ENCODE measurements at places on chromosomes 11 and 22.
A peak's percentile ranks its signal among the peaks of the same experiment; 100 is the strongest.

DNA sequence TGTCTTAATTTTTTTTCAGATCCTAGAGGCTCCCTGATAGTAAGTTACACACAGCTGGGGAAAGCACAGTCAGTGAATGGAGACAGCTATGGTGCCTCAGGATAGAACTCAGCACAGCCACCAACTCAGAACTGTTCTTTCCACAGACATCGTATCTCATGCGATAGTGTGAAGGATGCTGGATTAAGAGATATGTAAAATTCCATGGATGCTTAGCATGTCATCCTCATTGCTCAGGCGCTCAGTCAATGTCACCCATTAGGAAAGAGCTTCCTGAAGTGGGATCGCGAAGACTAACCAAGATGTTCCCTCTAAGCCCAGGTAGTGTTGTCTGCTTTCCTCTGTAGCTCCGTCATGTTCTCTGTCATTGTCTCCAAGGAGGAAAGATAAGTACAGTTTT lies 1000.4 kb downstream of the OPCML start:
- no peaks in the 10 kb centered on the region for H3K36me3 ChIP-seq
- no peak for DNase-seq
- H3K27me3 ChIP-seq = no peaks in the 10 kb centered on the region
- H3K4me3 ChIP-seq = no peak overlapping the region
- H3K27ac ChIP-seq = no peak overlapping the region

GRCh38 chr22:34797826-34798225 lies 268.1 kb upstream of the ISX start:
- H3K4me1 ChIP-seq = no peaks in the 10 kb centered on the region
- H3K4me3 ChIP-seq = no peak overlapping the region
- no peak overlapping the region for H3K27ac ChIP-seq
- no peak for DNase-seq

- no peak overlapping the region for H3K27ac ChIP-seq
- no peak overlapping the region for H3K4me3 ChIP-seq
- no peaks in the 10 kb centered on the region for H3K27me3 ChIP-seq
These were observed 58.4 kb upstream of the RCN1 start for GRCh38 chr11:32032478-32032877.

- no peaks in the 10 kb centered on the region for H3K4me1 ChIP-seq
- DNase-seq = no peak
- no peaks in the 10 kb centered on the region for H3K36me3 ChIP-seq
- H3K27me3 ChIP-seq = no peaks in the 10 kb centered on the region
These were observed 83.6 kb upstream of the CRTAM start for GRCh38 chr11:122754553-122755322.

DNA sequence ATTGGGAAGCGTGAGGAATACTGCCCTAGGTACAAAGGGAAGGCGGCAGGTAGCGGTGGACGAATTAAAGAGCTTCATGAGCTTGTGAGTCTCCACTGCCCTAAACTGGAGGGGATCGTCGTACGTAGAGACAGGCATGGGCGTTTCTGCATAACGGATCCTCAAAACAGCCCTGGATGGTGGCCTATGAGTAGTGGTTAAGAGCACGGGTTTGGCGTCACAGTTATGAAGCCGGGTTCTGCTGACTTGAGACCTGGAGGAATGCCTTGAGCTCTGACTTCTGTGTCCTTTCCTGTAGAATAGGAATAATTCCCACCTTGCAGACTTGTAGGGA lies 335 bp downstream of the TMEM138 start:
- H3K36me3 ChIP-seq = no peaks in the 10 kb centered on the region
- DNase-seq = no peak
- no peaks in the 10 kb centered on the region for H3K27me3 ChIP-seq
- H3K4me1 ChIP-seq = peaks cover 7% of the 10 kb centered on the region
- peak overlapping the region; percentile 93 for H3K27ac ChIP-seq
- H3K4me3 ChIP-seq = peak overlapping the region; percentile 82

DNA sequence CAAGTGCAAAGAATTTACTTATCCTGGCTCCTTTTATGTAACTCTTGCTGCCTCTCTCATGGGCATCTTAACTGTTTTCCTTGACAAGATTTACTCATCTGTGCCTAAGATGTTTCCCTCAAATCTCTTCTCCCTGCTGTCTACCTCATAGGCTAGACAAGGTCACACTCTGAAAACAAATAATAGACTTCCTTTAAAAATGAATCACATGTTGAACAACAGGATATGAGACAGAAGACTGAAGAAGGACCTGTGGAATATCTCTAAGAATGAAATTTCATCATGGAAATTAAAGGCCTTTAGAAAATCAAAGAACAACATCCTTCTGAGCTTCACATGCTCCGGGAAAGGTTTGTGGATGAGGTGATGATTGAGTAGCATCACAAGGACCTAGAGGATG lies 6.0 kb upstream of the SCGB2A2 start:
- H3K4me1 ChIP-seq = no peaks in the 10 kb centered on the region
- no peaks in the 10 kb centered on the region for H3K36me3 ChIP-seq
- no peak overlapping the region for H3K27ac ChIP-seq
- no peak overlapping the region for H3K4me3 ChIP-seq
- no peaks in the 10 kb centered on the region for H3K27me3 ChIP-seq

DNA sequence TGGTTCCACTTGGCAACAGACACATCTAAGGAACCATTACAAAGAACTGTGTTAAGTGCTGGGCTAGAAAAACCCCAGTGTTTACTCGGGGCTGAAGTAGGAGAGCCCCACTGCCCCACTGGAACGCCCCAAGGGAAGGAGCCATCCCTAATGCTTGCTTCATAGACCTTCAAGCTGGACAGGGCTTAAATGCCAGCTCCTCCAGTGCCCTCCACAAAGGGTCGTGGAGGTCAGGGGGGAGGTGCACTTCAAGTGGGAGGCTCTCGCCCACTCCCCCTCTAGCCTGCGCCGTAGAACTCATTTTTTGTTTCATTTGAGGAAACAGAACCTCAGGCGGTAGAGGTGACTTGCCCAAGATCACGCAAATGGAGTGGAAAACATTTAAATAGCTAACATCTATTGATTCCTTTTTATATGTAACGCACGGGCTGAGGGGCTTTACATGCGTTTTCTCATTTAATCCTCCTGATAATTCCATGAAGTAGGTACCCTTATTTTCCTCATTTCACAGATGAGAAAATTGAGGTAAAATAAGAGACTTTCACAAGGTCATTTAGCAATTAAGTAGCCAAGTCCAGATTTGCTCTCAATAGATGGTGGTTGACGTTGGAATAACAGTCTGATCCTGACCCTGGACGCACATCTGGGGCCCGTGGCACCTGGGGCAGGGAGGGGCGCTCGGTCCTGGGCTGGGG lies 545 bp upstream of the ZDHHC13 start:
- H3K4me1 ChIP-seq = no peaks in the 10 kb centered on the region
- H3K4me3 ChIP-seq = peak overlapping the region; percentile 85
- no peaks in the 10 kb centered on the region for H3K27me3 ChIP-seq
- DNase-seq = no peak

DNA sequence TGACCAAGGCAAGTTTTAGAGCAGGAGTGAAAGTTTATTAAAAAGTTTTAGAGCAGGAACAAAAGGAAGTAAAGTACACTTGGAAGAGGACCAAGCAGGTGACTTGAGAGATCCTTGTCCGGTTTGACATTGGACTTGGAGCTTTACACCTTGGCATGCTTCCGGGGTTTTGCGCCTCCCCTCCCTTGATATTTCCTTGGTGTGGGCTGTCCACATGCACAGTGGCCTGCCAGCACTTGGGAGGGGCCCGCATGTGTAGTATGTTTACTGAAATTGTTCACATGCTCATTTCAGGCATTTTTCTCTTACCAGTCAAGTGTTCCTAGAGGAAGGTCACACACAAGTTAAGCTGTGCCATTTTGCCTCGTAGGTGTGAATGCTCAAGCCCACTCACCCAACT lies 19.0 kb upstream of the THRSP start:
- no peaks in the 10 kb centered on the region for H3K27me3 ChIP-seq
- H3K36me3 ChIP-seq = no peaks in the 10 kb centered on the region
- no peak overlapping the region for H3K4me3 ChIP-seq
- H3K27ac ChIP-seq = no peak overlapping the region
- no peak for DNase-seq

DNA sequence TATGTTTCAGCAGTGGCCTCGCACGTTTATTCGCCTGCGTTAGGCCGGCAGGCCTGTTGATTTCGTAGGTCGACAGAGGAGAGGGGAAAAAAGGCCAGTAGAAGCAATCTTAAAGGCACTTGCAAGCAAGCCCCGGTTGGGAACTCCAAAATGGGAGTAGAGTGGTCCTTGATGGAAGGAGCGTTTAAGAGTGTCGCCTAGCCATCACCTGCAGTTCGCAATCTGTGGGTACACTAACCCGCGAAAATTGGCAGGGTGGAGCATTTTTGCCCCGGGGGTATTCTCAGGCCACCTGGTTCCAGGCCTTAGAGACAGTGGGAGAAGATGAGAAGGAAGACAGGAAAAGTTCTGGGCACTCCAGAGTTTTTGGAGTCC lies 1.1 kb downstream of the EWSR1 start:
- H3K27ac ChIP-seq = peak overlapping the region; percentile 98
- DNase-seq = no peak
- peak overlapping the region; percentile 63 for H3K4me3 ChIP-seq
- H3K36me3 ChIP-seq = peaks cover 9% of the 10 kb centered on the region
- no peaks in the 10 kb centered on the region for H3K27me3 ChIP-seq
- H3K4me1 ChIP-seq = no peaks in the 10 kb centered on the region

DNA sequence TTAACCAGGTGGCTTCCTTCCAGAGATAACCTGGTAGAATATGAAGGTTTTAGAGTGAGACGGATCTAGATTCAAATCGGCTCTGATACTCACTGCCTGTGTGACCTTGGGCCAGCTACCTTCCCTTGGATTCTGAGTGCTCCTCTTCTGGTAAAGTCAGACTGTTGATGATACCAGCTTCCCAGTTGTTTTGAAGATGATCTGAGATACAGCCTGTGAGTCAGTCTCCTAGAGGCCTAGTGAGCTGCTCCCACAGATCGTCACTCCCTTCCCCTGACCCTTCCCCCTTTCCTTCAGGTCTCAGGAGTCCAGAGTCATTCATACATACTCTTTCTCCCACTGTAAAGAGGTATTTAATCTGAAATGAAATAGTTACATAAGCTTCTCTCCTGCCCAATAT lies 207.8 kb downstream of the GRIK4 start:
- H3K4me1 ChIP-seq = no peaks in the 10 kb centered on the region
- H3K27ac ChIP-seq = no peak overlapping the region
- no peaks in the 10 kb centered on the region for H3K27me3 ChIP-seq
- H3K4me3 ChIP-seq = no peak overlapping the region

GRCh38 chr22:30204015-30204741 lies 42.4 kb downstream of the LIF start:
- no peaks in the 10 kb centered on the region for H3K36me3 ChIP-seq
- no peak overlapping the region for H3K4me3 ChIP-seq
- H3K27me3 ChIP-seq = no peaks in the 10 kb centered on the region
- no peak overlapping the region for H3K27ac ChIP-seq
- DNase-seq = no peak

DNA sequence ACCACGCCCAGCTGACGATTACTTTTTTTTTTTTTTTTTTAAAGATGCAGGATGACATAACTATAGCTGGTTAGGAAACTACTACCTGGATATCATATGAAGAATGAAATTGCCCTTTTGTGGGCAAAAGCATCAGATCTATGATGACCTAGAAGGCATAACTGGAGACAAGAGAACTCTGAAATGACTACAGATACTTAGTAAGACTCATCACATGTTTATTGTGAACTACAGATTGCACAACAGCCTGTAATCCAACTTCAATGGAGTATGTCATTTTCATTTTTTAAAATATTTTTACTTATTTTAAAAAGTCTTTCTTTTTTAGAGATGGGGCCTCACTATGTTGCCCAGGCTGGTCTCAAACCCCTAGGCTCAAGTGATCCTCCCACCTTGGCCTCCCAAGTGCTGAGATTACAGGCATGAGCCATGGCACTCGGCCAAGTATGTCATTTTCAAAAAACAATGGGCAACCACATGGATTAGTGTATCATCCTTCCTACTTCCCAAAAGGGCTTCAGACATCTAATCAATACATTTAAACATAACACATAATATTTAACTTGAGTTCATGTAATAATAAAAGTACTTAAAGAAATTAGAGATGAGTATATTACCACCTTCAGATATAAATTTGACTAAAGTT lies 3.3 kb downstream of the MTMR2 start:
- H3K27ac ChIP-seq = no peak overlapping the region
- H3K4me1 ChIP-seq = peaks cover 2% of the 10 kb centered on the region
- no peaks in the 10 kb centered on the region for H3K36me3 ChIP-seq
- no peaks in the 10 kb centered on the region for H3K27me3 ChIP-seq
- no peak overlapping the region for H3K4me3 ChIP-seq

DNA sequence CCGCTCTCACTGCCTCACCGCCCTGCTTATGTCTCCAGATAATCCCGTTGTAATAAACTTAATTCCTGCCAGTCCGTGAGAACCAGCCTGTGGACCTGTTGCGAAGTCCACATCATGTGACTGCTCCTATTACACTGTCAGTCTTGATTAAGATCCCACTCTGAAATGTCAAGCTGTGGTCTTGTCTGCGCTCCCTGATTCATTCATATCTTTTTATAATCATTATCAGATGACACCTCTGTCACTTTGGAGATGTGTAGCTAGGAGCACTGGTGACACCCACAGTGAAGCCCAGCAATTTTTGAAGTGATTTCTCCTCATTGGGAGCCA lies 377.3 kb downstream of the TBC1D22A start:
- DNase-seq = no peak
- H3K27me3 ChIP-seq = no peaks in the 10 kb centered on the region
- no peak overlapping the region for H3K4me3 ChIP-seq

DNA sequence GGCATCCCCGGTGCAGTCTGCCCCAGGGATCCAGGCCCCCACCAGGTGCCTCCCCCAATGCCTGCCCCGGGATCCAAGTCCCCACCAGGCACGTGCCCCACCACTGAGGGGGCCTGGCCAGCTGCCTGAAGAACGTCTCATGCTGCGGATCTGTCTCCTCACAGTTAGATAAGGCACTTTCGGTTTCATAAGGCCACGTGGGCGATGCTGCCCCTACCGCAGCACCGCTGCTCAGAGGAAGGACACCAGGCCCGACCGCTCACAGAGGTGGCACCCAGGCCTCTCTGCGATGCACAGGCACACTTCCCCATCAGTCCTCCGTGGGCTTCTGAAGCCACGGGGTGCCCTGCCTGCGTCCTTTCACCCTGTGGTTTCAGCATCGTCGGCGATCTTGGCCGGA lies 68.1 kb upstream of the BID start:
- H3K4me1 ChIP-seq = no peaks in the 10 kb centered on the region
- H3K27ac ChIP-seq = peak overlapping the region; percentile 94
- H3K27me3 ChIP-seq = no peaks in the 10 kb centered on the region
- DNase-seq = peak; percentile 83
- H3K36me3 ChIP-seq = no peaks in the 10 kb centered on the region

DNA sequence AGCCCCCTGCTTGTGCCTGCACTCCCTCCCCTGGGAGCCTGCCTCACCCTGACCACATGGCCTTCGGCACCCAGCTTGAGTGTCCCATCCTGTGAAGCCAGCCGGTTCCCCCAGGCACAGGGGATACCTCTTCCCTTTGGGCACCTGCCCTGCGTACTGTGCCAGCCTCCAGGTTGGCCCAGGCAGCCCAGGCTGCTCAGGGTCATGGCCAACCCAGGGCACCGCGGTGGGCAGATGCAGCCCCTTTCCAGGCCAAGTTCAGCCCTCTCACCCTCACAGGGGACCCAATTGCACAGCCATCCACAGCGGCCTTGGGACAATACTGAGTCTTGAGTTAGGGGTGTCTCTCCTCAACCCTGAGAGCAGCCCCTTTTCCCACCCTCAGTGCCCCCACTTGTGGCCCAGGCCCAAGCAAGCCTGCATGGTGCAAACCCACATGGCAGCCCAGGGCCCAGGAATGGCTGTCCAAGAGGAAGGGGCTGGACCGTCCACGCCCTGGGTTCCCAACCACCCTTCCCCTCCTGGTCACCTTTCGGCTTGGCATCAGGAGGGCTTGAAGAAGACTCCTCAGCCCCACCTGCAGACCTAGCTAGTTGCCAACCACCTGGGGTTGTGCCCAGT lies 87.7 kb downstream of the CDKN1C start:
- H3K4me1 ChIP-seq = no peaks in the 10 kb centered on the region
- no peak overlapping the region for H3K4me3 ChIP-seq
- DNase-seq = peak; percentile 48
- no peaks in the 10 kb centered on the region for H3K36me3 ChIP-seq
